ENCODE measurements at places on chromosomes 1 and 21.

DNA sequence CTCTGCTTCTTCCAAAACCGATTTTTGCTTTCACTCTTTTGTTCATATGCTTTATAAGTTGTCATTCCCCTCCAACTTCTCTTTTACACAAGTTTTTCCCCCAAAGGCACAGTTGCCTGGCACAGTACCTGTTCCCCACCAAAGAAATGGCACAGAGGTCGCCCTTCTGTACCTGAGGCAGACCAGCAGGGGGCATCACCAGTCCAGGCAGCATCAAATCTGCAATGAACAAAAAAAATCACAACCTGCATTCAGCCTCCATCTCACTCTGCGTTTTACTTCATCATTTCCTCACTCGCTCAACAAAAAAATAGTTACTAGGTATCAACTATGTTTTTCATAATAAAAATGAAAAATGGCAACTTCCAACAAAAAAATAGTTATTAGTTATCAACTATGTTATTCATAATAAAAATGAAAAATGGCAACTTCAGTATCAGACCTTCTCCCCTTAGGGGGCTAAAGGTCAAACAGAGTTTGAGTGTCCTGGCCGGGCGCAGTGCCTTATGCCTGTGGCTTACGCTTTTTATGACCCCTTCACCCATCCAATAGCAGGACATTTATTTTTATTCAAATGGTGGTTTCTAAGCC is 4.1 kb downstream of the EIF2D start:
- DNase-seq = no peak

GRCh38 chr1:60662486-60663044 is 419.8 kb upstream of the NFIA start:
- no peak for DNase-seq

GRCh38 chr1:172414331-172414730 is 6.2 kb upstream of the C1orf105 start:
- DNase-seq = no peak

DNA sequence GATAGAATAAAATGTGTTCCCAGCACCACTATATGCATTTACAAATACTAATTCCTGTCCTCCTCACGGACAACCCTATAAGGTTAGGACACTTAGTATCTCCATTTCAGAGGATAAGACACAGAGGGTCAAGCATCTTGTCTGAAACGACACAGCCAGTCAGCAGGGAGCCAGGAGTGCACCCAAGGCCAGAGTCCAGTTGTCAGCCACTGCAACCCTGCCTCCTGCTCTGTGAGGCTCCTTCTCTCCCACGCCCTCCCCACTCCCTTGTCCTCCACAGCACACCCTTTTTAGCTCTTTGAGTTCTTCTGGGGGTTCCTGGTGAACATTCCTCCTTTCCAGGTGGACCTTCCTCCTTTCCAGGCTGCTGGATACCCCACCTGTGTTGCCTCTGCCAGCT is 119.0 kb upstream of the TNR start:
- DNase-seq = no peak

GRCh38 chr1:84771895-84772294 is 81.6 kb upstream of the SSX2IP start:
- no peak for DNase-seq

GRCh38 chr1:156388174-156389137 is 19.4 kb downstream of the RHBG start:
- peak; percentile 41 for DNase-seq

- no peak for DNase-seq
These were observed 53.1 kb upstream of the CACNA1E start for GRCh38 chr1:181430015-181430885.

GRCh38 chr1:35572296-35572695 is 818 bp upstream of the TFAP2E start:
- no peak for DNase-seq

DNA sequence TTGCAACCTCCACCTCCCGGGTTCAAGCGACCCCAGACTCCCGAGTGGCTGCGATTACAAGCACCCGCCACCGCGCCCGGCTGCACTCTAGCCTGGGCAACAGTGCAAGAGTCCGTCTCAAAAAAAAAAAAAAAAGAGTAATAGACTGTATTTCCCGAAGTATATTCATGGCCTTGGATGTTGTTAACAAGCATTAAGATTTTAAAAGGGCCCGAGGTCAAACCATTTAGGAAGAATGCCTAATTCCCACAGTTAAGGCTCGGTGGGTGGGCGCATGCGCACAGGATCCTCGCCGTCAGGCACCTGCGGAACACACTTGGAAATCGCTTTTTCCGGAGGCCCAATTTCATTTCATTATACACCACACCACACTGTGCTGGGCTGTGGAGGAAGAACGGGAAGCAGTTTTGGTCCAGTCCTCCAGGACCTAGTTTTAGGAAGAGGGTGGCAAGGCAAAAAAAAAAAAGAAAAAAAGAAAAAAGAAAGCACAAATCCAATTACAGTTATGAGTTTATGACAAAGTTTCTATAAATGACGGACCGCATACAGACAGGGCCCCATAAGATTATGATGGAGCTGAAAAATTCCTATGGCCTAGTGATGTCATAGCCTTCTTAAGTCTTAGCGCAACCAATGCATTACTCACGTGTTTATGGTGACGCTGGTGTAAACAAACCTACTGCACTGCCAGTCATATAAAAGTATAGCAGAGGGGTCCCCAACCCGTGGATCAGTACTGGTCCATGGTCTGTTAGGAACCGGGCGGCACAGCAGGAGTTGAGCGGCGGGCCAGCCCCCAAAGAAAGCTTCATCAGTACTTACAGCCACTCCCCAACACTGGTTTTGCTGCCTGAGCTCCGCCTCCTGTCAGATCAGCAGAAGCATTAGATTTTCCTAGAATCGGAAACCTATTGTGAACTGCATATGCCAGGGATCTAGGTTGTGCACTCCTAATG is 38.2 kb downstream of the H3-3A start:
- no peak for DNase-seq

GRCh38 chr1:184747089-184747955 is 7.3 kb downstream of the EDEM3 start:
- no peak for DNase-seq

DNA sequence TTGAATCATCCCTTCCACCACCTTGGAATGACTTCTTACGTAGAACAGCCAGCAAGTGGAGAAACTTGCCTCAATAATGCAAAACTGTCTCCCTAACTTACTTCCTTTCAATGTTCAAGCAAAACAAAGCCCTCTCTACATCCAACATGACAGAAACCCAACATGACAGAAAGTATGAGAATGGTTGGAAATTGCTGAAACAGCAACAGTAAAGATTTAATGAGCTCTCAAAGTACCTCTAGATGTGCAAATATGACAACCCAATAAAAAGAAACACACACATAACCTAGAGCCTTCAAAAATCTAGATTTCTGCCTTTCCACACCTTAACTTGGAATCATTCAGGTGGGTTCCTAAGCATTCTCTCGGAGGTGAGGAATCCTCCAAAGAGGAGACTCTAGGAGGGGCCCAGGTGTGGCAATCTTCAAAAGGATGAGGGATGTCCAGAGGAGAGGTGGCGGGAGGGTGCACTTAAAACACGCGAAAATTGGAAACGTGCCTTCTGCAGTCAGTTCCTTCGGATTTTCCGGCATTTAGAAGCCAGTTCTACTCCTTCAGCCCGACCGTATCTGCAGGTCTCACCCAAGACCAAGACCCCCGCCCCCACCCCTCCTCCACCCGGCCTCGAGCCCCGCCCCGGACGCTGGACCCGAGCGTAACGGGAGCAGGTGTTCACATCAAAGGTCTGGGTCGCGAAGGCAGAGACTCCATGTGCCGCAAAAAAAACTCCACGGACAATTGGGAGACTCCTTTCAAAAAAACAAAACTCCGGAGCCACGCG is 996 bp upstream of the MGST3 start:
- DNase-seq = no peak

- DNase-seq = no peak
These were observed 88.8 kb upstream of the ARHGEF16 start for GRCh38 chr1:3365523-3366125.

DNA sequence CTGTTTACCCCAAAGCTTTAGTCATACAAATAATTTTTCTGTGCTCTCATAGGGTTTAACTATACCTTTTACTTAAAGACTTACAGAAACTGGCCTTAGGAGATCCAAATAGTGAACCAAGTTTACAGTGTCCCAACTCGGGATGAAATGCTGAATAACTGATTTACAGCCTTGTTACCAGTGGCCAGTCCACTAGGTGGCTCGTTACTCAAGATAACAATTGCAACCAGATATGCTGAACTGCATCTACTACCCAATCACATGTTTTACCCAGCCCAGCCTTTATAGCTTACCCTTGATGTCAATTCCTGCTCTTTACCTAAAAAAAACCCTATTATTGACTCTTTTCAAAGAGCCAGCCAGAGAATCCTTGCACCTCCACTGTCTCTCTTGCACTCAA is 1148.8 kb upstream of the ADGRL4 start:
- DNase-seq = no peak

DNA sequence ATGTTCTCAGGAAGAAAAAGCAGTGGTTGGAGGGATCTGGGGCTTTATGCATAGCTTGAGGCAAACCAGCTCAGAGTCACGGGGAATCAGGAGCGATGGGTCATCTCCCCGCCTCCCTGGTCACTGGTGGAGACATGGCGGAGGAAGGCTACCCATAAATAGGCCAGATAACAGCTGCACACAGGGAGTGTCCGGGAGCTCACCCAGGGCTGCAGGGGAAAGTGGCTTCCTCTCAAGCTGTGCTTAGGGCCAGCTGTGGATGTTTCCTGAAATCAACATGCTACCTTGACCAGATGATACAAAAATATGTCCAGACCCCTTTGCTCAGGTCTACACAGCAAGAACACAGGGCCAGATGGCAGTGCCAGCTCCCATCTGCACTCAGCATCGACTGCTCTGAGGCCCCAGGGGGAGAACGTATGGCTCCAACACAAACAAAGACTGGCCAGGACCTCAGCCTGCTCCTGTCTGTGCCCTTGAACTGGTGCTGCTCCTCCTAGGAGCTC is 27.1 kb upstream of the RERE start:
- DNase-seq = no peak

DNA sequence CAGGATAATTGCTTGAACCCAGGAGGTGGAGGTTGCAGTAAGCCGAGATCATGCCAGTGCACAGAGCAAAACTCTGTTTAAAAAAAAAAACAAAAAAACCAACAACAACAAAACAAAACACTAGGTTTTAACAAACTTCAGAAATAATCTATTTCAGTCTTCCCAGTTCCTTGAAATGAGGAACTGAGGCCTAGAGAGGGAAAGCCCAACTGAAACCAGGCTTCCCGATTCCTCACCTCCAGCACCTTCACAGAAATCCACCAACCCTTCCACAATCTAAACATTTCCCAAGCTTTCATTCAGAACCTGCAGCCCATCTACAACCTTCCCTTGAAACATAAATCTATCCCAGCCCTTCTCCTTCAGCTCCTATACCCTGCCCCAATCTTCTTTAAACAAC is 612 bp upstream of the CD52 start:
- no peak for DNase-seq

DNA sequence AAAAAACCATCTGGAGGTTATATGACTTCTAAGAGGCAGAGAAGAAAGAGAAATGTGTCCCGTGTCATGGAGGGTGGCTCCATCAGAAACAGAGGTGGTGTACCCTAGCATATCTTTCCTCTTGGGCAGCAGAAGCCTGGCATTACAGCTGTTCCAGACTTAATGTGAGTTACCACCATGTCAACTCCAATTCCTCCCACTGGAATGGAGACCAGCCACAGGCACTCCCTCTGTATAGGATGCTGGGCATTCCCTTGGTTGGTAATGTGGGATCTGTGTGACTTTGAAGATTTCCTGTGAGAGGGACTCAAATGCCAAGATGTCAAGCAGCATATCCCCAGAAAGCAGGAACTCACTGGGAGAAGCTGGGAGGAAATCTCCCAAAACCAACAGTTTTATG is 77.1 kb upstream of the COG2 start:
- DNase-seq = no peak

DNA sequence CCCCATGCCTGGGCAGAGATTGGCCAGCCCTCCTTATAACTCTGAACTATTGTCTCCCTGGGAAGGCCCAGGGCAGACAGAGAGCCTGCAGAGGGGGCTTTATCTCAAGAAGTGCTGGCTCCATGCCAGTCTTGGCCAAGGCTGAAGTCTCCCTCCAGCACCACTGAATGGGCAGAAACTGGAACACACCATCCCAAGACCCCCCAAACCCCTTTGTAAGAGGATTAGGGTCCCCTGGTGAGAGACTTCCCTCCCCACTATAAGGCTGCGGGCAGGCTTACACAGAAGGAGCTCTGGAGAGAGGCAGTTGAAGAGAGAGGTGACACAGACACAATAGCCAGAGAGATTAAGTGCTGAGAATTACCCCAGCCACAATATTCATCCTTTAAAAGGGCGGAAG is 97.2 kb downstream of the NAV1 start:
- no peak for DNase-seq

DNA sequence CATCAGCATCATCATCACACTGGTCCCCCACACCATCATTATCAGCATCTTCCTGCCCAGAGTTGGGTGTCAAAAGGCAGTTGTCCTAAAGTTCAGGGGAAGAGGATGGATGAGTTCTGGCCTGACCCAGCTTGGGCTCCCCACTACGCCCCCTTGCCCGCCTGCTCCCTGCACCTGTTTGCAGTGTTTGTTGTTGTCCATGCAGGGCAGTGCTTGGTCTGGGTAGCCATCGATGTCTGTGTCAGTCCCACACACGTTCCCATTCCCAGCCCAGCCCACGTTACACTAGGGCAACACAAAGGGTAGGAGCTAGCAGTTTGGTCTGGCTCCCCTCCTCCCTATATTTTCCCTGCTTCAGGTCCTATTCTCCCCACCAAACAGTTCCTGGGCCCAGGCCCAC is 6.8 kb downstream of the THBS3 start:
- DNase-seq = no peak

- no peak for DNase-seq
These were observed 7.7 kb upstream of the HTR1D start for GRCh38 chr1:23224739-23225648.

- DNase-seq = no peak
These were observed 49.8 kb downstream of the ACP6 start for GRCh38 chr1:147620543-147620942.

DNA sequence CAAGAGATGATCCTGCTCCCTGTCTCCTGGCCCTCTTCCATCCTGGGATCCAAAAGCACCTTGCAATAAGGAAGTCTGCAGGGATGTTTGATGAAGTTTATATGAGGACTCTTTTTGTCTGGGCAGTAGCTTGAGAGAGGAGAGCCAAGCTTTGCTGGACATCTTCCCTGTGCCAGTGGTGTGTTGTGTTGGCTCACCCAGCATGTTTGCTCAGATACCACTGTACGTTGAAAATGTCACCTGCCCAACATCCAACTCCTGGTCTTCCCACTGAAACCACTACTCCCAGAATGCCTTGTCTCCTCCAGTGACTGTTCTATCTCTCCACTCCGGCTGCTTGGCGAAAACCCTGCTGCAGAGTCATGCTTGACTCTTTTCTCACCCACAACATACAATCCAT is 12.8 kb downstream of the CDK18 start:
- DNase-seq = no peak

DNA sequence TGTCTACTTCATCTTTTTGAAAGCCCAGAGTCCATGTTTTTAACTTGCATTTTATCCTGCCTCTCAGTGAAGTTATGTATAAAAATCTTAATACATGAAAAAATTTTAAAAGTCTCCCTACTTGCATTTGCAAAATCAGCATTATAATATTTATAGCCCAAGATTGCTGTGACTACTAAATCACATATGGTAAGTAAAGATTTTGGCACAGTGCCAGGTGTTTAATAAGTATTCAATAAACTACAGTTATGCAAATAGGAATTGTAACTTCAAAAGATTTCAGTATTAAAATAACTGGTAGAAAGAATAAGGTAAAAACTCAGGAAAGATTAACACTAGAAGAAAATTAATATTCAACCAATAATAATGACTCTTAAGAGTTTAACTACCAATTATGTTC is 641.7 kb downstream of the LRRIQ3 start:
- no peak for DNase-seq
